LoVo (cell line): ENCODE measurements at places on chromosomes 4 and X.

GRCh38 chr4:96108146-96108545 lies 268.3 kb downstream of the PDHA2 start:
- DNase-seq, result no peak

- no peak for DNase-seq
Observed at GRCh38 chr4:123600987-123601904, 204.7 kb downstream of the SPRY1 start.

DNA sequence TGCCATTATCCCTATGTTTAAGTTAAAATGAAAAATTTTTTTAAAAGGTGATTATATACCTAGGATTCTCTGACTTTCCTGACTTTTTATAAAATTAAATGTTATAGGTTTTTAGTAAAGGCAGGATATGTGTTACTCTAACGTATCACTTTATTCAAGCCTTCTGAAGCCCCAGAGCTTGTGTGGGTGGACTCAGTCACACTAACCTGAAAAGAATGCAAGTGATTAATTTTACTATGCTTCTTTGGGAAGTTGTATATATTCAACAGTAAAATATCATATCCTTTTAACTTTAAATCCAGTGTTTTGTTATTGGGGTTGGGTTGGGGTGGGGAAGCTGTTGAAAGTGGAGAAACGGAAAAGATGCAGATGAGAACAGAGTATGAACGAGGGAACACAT lies 22.8 kb downstream of the PDLIM3 start:
- no peak for DNase-seq

- DNase-seq, result no peak
Observed at GRCh38 chrX:12702509-12703091, 88.6 kb upstream of the PRPS2 start.

DNA sequence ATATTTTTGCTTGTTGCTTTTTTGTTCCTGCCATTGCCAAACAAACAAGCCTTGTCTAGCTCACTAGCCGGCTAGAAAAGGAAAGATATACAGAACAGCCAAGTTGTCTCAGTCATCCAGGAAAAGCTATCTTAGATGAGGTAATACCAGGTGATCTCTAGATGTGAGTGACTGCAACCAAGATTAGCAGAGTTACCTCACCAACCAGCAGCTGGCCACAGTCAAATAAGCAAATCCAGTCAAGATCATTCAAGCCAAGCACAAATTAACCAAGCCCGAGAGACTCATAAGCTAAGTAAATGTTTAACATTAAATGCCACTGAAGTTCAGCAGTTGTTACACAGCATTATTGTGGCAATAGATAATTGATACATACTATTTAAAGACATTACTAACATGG lies 108.6 kb downstream of the CENPC start:
- no peak for DNase-seq

GRCh38 chrX:5708251-5708650 lies 520.4 kb downstream of the NLGN4X start:
- no peak for DNase-seq

DNA sequence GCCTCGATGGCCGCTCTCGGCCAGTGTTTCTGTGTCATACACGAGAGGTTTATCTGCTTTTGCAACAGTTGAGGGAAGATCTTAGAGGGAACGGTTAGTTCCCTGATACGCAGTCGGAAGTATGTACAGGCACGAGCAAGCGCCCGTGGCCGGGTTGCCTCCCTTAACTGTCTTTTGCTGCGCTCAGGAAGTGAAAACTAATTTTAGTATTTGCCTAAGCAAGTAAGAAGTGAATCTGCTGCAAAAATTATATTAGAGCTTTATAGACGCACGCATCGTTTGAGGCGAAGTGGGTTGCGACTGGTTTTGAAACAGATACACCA lies 695 bp downstream of the MTM1 start:
- no peak for DNase-seq

GRCh38 chr4:147821555-147821954 lies 89.7 kb downstream of the ARHGAP10 start:
- DNase-seq, result no peak

DNA sequence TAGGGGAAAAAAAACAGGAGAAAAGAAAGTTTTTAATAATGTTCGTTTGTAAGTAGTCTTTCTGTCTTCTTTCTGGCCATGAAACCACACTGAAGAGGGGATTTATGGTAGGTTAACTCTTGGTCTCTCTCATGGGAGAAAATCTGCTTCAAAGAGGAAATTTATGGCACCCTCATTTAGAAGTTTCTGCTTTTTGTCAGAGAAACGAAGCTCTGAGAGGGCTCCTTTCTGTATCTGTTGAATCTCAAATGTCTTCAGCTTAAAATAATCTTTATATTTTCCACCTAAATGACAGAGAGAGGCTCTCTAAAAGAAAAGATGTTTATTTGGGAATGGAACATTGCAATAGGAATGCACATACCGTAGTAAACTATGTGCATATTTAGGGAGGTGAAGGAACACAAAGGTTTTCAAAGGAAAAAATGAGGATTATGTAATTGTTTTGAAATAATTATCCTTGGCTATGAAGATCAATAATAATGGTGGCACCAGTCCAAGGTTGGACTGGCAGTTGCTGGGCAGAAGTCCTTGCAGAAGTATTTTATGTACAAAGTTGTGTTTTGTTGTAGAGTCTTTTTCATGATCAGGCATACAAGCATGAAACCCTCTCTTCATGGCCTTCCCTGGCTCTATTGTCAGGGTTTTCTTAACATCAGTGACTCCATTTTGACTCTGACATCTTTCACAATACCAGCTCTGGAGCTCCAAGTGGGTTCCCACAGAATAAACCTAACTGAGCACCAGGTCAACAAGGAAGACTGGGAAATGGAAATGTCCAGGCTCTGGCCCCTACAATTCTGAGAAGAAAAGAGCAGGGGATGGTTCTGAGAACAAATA lies 53.0 kb upstream of the HPSE start:
- no peak for DNase-seq

GRCh38 chr4:14837860-14838259 lies 164.4 kb upstream of the CPEB2 start:
- no peak for DNase-seq

- DNase-seq, result no peak
Observed at GRCh38 chrX:74451450-74452198, 30.3 kb downstream of the SLC16A2 start.

- no peak for DNase-seq
Observed at GRCh38 chrX:123049071-123049625, 134.9 kb upstream of the GRIA3 start.

DNA sequence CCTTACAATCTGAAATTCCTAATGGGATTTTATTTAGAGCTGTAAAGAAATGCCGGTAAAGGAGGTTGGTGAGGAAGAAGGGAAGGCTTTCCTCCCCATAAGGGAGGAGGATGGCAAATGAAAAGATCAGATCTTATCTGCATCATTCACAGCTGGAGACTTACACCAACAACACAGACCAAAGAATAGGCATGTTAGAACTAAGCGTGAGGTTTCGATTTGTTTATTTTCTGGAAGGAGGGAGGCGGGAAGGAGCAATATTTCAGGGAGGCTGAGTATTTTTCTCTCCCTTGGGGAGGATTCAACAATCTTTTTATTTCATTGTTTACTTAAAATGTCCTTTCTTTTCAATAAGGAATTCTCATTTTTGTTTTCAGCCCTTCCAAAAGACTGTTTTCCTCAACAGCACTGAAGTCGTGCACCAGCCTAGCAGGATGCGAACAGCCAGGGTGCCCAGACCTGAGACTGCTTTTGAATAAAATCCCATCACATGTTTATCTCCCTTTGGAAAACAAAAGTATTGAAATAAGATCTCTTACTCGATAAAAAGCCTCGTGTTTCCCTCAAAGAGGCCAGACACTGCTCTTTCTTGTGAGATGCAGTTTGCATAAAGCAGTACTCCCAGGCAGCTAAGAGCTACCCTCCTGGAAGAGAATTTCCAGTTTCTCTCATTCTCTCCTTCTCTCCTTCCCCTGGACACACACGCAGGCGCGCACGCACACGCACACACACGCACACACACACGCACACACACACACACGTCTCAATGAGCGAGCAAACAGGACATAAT lies 236.1 kb downstream of the MGST2 start:
- DNase-seq, result no peak

DNA sequence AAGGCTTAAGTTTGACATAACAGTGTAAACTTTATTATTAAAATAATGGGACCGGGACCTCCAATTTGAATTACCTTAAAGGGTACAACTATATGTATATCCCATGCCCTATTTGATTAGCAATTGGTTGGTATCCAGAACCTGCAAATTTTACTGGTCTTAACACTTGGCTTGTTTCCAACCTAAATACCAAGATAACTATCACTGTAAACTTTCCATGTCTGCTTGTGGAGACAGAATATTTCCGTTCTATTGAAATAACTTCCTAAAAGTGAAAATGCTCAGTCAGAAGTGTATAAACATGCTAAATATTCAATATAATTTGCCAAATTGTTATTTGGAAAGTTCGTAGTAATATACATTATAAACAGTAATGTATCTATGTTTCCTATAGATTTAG lies 154.0 kb downstream of the TMEM47 start:
- no peak for DNase-seq

GRCh38 chrX:46244451-46244850 lies 300.8 kb downstream of the ZNF674 start:
- no peak for DNase-seq

GRCh38 chr4:7377223-7377865 lies 57.4 kb downstream of the PSAPL1 start:
- DNase-seq, result no peak

GRCh38 chr4:17510582-17510981 lies 1.3 kb downstream of the QDPR start:
- no peak for DNase-seq

DNA sequence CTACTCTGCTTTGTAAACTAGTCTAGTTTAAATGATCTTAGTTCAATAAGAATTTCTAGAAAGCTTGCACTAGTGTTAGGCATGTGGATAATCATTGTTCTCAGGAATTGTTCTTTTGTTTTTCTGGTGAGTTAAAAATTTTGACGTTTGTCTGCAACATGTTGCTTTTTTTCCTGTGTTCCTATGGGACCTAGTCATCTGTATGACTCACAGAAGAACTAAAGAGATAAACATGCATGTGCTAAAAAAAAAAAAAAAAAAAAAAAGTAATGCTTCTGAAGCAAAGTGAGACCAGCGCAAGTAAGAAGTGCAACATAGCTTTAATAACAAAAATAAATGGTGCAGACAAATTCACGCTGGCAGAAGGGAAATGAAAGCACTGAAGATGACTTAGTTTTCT lies 471.2 kb downstream of the IQCM start:
- DNase-seq, result no peak

GRCh38 chrX:12978205-12979025 lies 3.5 kb downstream of the TMSB4X start:
- DNase-seq, result no peak

DNA sequence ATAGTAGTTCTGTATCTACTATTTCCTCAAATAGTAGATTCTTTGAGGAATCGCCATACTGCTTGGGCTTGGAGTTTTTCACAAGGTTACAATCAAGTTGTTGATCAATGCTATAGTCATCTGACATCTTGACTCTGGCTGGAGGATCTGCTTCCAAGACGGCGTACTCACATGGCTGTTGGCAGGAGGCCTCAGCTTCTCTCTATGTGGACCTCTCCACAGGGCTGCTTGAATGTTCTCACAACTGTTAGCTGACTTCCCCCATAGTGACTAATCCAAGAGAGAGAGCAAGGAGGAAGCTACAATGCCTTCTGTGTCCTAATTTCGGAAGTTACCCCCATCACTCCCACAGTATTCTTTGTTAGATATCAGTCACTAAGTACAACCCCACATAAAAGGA lies 10.3 kb downstream of the EGFL6 start:
- DNase-seq, result no peak

GRCh38 chrX:23633834-23634580 lies 33.3 kb upstream of the PRDX4 start:
- no peak for DNase-seq

GRCh38 chr4:124867536-124867935 lies 155.0 kb upstream of the ANKRD50 start:
- no peak for DNase-seq

- DNase-seq, result no peak
Observed at GRCh38 chrX:16067886-16068515, 55.4 kb upstream of the GRPR start.

DNA sequence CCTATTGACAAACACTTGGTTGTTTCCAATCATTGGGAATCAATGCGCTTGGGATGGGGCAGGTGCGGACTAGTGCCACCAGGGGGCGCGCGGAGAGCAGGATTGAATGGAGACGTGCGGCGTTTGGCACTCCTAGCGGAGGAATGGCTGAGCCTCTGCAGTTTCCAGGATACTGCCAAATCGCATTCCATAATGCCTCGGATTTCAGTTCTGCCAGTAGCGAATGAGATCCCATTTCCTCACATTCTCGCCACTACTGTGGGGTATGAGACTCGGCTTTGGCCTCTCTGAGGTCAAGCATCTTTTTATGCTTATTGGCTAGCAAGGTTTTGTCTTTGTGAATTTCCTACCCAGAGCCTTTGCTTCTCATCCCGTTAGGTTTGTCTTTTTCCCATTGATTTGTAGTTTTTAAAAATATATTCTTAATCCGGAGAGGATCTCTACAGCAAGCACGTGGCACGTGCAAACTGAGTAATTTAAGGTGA lies 28.7 kb downstream of the CLDN34 start:
- DNase-seq, result peak; percentile 54

GRCh38 chr4:156477636-156478035 lies 494.0 kb downstream of the PDGFC start:
- DNase-seq, result no peak

- DNase-seq, result peak; percentile 30
Observed at GRCh38 chr4:37891260-37892159, 626 bp downstream of the TBC1D1 start.

GRCh38 chrX:136892412-136892811 lies 11.9 kb upstream of the RBMX start:
- no peak for DNase-seq

GRCh38 chr4:180465364-180465763 lies 1777.8 kb upstream of the TENM3 start:
- DNase-seq, result no peak

- DNase-seq, result no peak
Observed at GRCh38 chrX:79169484-79169883, 25.0 kb downstream of the GPR174 start.

- no peak for DNase-seq
Observed at GRCh38 chr4:23972187-23972586, 82.3 kb upstream of the PPARGC1A start.

- DNase-seq, result no peak
Observed at GRCh38 chrX:72539822-72540221, 32.8 kb downstream of the HDAC8 start.

DNA sequence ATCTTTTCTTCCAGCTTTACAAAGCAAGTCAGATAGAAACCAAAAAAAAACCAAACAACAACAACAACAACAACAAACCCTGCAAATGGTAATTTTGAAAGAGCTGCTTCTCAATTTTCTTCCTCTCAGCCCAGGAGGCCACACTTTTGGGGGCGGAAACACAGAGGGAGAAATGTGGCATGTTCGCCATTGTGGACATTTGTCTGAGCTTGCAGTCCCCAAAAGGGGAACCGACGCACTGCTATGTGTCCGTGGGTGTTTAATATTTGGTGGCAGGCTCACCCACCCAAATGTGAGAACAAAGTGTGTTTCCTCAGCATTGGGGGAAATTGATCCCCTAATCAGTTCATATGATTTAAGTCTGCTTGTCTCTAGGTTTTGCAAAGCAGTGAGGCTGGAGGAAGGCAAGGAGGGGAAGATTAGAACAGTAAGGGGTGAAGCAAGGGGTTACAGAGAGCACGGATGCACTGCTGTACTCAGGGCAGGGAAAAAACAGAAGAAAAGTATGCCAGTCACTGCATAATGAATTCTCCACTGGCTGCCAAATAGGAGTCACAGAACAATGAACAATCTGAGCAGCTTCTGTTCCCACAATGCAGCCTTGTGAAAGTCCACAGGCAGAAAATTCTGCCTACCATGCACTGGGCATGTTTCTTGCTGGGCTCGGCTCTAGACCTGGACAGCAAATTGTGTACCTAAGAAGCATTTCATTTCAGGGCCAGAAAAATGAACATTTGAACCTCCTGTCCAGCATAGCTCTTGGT lies 74.7 kb upstream of the GPM6B start:
- DNase-seq, result no peak
